ENCODE measurements at places on chromosomes 1 and 21. TPM values are rescaled to one million over a fixed set of nuclear protein-coding genes. Genes with fewer than 3 reads are reported as not detected.
A peak's percentile ranks its signal among the peaks of the same experiment; 100 is the strongest.

DNA sequence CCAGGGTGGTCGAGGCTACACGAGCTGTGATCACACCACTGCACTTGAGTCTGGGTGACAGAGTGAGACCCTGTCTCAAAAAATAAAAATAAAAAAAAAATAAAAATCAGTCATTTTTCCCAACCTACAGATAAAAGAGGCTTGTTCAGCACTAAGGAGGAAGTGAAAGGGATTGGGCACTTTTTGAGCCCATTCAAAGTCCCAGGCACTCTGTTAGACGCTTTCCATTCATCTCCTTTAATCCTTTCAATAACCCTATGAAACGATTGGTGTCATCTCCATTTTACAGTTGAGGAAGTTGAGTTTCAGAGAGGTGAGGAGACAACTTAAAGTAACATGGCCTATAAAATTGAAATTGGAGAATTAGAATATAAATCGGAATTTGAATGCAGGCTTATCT lies 10.4 kb upstream of the AGO4 start:
- no peak for DNase-seq

DNA sequence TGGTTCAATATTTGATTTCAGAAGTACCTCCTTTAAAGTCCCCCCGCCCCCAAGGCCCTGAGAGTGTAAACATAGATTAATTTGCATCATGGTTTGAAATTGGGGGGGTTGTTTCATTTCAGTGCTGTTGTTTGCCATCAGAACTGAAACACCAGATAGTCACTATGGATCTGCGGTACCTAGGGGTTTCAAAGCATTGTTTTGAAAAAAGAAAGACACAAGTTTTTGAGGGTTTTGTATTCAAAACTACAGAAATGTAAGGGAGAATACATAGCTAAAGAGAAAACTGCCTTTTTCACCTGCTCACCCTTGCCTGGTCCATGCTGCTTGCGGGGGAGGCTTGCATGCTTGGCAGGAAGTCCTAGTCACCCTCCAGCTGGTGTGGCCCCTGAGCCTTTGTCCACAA lies 59.3 kb downstream of the ACP6 start:
- DNase-seq = no peak

- DNase-seq = no peak
Measured at GRCh38 chr1:178908358-178908757, 37.5 kb upstream of the ANGPTL1 start.

DNA sequence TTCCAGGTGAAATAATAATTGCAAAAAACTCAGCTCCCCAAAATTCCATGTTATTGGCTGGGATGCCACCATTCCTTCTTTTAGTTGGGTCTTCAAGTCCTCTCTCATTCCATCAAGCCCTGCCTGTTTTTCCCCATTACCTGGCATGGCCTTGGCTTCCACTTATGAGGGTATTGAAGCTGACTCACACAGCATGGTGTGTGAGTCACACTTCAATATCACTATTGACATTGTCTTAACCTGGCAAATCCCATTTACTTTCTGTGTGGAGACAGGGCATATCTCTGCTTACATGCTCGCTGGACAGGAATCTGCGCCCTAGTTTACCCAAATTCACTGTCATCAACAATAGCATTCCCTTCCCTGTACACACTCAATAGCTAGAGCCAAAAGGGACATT lies 1806.8 kb downstream of the BRINP3 start:
- no peak for DNase-seq

DNA sequence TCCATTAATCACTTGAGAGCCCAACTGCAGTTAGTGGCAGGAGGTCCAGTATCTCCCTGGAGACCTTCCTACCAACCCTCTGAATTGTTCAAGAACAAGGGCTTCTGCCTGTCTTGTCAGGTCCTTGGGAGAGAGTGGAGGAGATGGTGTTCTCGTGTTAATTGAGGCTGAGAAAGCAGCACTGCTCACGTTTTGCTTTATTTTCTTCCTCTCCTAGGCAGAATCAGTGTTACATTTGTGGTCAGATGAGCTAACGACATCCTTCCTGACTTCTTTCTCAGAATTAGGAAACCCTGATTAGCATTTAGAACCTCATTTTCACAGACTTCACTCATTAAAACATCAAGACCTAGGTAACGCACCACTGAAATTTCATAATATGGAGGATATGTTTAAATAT lies 26.4 kb upstream of the LRIG2 start:
- DNase-seq = no peak

GRCh38 chr1:234683861-234684632 lies 74.1 kb upstream of the IRF2BP2 start:
- DNase-seq = peak; percentile 61

- no peak for DNase-seq
Measured at GRCh38 chr1:192588546-192588945, 13.0 kb downstream of the RGS1 start.

CFHR2 gene
- not detected for total RNA-seq

Data from left cardiac atrium (tissue), 4 donors.